Lung (tissue), 17 donors: ENCODE measurements at places on chromosomes 5 and 9. TPM values are rescaled to one million over a fixed set of nuclear protein-coding genes. Genes with fewer than 3 reads are reported as not detected.

PCDHGB3 gene
- 7.9 TPM for total RNA-seq

- no peak for DNase-seq
These were observed 114.4 kb downstream of the STK32A start for GRCh38 chr5:147349241-147349640.

GRCh38 chr9:92094655-92095054 is 20.6 kb downstream of the SPTLC1 start:
- no peak for DNase-seq

DNA sequence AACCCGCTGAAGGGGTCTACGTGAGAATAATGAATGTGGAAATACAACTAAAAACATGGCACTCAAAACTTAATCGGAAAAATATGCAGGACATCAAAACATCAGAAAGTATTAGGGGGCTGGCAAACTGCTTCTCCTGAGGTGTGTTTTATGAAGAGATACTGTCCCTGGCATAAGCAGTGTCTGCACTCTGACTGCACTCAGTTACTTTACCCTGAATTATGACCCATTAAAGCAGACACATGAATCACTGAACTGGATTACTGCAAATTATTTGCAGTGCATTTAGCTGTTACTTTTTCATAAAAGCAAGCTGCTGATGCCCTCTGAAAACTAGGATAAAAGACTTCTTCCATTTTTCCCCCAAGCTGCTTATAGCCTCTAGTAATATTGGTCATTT is 164.9 kb downstream of the AP3B1 start:
- no peak for DNase-seq

DNA sequence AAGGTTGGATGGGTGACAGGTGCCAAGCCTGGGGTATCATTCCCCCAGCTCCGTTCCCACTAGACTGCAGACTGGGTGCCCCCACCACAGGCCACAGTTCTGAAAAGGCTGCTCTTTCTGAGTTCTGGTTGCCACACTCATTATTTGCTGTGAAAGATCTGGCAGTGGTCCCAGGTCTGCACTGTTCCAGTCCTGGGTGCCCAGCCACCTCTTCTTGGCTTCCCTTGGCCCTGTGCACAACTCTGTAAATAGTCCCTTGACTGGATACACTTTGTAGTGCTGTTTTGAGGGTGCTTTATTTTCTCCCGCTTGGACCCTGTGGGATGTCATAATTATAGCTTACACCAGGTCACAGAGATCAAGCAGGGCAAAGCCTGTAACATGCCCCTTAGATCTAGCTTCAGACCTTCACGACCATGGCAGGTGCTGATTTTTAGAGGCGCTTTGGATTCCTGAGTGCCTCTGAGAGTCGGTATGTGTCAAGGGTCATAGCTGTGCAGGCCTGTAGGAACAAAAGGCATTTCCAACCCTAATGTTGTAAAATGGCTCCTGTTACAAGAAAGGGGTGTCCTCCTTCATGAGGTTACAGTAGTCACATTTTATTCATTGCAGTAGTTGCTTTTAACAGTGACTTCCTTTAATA is 344.9 kb downstream of the ICE1 start:
- no peak for DNase-seq
